Activated CD8-positive, alpha-beta memory T cell treated with anti-CD3 and anti-CD28 coated beads, Interleukin-2, amount 10 ng/mL, durations not matched to agents 7 days and 5 days (primary cell): ENCODE measurements at places on chromosomes 6 and 20. TPM values are rescaled to one million over a fixed set of nuclear protein-coding genes. Genes with fewer than 3 reads are reported as not detected.

The BNIP5 gene
- not detected for total RNA-seq

- no peak for DNase-seq
These were observed 239.9 kb downstream of the TSHZ2 start for GRCh38 chr20:53212018-53212417.

- no peak for DNase-seq
These were observed 27.6 kb downstream of the SLC22A23 start for GRCh38 chr6:3429211-3429610.

DNA sequence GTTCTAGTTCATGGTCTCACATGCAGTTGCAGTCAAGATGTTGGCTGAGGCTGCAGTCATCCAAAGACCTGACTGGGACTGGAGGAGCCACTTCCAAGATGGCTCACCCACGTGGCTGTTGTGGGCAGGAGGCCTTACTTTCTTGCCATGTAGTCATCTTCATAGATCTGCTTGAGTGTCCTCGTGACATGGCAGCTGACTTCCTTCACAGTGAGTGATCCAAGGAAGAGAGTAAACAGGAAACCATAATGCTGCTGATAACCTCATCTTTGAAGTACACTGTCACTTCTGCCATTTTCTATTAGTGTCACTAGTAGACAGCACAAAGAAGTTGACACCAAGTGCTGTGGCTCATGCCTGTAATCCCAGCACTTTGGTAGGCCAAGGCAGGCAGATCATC is 40.1 kb upstream of the AKIRIN2 start:
- DNase-seq = peak; percentile 93

GRCh38 chr6:84583784-84584183 is 180.6 kb downstream of the TBX18 start:
- DNase-seq = no peak

The DACT2 gene
- 0.91 TPM for total RNA-seq

The ADGRF4 gene
- not detected for total RNA-seq

The SLC44A4 gene
- not detected for total RNA-seq

The DDO gene
- total RNA-seq = not detected

The DAAM2 gene
- not detected for total RNA-seq

The SNX21 gene
- total RNA-seq = 0.96 TPM

DNA sequence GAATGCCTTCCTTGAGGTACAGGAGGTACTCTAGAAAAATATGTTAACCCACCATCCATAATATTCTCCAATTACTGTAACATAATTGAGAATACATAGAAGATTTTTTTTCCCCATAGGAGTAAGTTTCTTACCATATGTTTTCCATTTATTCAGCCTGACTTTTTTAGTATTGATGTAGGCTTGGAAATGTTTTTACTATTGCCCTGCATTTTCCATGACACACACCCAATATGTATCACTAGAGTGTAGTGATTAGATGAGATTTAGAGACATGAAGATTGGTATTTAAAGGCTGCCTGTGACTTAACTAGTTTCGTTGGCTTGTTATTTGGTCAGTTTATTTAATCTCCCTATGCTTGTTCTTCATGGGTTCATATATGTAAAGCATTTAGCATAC is 39.5 kb downstream of the KCNQ5 start:
- no peak for DNase-seq

DNA sequence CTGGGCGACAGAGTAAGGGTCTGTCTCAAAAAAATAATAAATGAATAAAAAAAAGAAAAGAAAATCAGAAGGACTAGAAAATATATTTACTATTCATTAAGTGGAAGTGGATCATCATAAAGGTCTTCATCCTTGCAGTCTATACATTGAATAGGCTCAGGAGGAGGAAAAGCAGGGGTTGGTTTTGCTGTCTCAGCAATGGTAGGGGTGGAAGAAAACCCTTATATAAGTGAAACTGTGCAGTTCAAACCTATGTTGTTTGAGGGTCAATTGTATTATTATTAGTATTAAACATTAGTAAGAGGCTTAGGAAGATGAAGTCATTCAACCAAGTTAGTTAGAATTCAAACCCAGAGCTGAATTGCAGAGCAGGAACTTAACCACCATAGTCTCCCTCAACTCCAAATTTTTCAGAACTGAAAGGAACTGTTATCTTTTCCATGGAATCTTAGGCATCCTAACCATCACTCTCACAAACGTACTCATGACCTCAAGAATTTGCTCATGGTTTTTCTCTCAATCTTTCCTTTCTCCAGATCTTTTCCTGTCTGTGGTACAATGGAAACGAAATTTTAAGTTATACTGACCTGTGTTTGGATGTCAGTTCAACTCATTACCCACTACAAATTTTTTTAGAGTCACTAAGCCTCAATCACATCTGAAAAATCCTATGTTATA is 7.7 kb upstream of the SMIM13 start:
- DNase-seq = no peak

The CRISP3 gene
- not detected for total RNA-seq

DNA sequence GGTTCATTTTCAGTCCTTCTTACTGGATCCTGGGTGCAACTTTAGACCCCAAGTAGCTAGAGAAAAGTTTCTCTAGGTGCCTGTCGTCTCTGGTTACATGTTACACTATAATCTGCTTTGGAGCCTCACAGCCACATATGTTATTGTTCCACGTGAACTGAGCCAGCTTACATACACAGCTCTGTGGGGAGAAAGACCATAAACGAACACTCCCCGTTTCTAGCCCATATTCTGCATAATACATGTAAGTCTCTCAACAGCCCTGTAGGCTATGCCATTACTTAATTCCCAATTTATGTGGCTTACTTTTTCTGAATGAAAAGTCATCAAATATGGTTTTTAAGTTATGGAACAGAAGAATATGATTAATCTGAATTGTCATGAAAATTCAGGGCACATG is 233.8 kb downstream of the BCKDHB start:
- no peak for DNase-seq

- DNase-seq = no peak
These were observed 143.9 kb downstream of the SOBP start for GRCh38 chr6:107633680-107634323.

GRCh38 chr20:56181583-56181982 is 66.9 kb upstream of the MC3R start:
- DNase-seq = no peak

DNA sequence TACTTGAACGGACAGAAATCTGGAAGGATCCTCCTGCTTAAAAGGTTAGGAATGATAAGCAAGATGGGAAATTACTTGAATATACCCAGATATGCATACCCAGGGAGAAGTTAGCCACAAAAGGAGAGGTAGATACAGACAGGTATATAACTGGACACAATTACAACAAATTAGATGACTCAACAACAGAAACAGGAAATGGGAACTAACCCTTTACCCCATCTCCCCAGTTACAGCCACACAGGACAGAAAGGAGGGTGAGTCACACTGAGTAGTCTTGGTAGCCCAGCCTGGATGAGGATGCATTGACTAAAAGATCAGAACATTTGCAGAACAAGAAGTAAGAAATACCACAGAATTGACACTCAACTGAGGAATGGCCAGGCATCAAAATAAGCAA is 61.2 kb downstream of the C6orf52 start:
- peak; percentile 48 for DNase-seq

GRCh38 chr20:35273449-35274171 is 4.3 kb downstream of the MMP24OS start:
- DNase-seq = no peak

DNA sequence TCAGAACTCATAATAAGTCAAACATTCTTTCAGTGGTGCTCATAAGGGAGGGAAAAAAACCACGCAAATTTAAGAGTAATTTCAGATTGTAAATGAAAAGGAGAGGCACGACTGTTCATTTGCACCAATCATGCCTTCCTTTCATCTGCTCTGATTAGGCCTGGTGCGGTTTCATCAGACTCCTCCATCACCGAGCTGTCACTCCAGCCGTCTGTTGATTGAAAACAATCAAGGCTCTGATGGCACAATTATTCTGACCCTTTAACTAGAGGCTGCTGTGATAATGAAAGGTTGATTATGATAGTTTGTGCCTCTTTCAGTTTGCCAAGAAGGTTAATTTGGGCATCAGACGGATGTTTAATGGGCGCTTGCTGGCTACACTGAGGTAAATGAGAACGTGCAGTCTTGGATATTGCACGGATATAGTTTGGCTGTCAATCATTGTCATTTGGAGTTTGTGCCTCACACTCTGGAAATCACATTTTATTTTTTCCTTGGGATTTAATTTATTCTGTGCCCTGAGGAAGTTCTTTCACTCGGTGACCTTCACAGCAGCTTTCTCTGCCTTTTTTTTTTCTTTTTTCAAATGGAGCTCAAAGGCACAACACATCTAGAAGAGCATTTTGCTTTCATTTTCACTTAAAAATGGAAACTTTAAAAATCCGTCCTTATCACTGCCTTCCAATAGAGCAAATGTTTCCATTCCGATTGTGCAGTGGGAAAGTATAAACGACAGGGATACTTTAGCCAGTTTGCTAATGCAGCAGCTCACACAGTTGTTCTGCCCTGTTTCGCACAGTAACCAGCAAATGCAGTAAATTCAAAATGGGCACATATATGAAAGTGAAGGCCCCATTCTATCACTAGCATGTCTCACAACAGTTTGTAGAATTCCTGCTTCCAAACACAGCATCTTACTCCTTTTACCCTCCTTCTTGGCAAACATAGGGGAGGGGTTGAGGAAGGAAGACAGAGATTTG is 172.8 kb downstream of the KLHL32 start:
- DNase-seq = no peak

The PDYN gene
- not detected for total RNA-seq

GRCh38 chr6:131096786-131097185 is 33.7 kb upstream of the EPB41L2 start:
- DNase-seq = no peak

GRCh38 chr6:33430991-33431879 is 11.4 kb downstream of the SYNGAP1 start:
- DNase-seq = peak; percentile 94

The RIMS4 gene
- not detected for total RNA-seq
